ENCODE measurements at places on chromosomes 12 and 14.

DNA sequence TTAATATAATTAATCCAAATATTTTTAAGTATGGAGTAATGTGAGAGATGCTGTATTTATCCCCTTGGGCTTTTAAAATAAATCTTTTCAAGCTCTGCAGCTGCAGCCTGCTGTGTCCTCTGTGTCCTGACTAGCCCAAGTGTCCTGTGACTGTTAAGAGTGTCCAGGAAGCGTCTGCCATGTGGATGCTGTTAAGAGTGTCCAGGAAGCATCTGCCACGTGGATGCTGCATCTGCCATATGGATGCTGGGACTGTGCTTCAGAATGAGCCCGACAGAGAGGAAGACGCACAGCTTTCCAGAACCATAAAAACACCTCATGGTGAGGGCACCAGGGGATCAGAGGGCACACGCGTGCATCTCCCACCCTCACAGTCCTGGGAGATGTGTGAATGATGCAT is 307.2 kb downstream of the ADGRD1 start:
- DNase-seq = no peak

- peak; percentile 18 for DNase-seq
Measured at GRCh38 chr12:47079981-47080724, 394 bp upstream of the AMIGO2 start.

DNA sequence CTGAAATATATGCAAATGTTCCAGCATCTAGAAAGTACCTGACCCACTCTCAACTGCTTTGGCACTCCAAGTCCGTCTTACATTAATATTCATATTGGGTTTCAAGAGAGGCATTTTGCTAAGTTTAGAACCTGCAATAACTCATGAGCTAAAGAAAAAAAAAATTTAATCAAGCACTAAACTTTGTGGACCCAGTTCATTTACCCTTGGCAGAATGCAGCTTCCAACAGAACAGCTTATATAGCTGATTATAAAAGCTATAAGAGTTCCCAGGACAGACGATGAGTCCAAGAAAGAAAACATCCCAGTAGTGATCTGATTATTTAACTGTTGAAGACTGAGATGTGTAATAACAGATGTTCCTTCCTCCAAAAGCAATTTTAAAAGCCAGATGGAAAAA is 592.0 kb downstream of the KCNH5 start:
- no peak for DNase-seq

DNA sequence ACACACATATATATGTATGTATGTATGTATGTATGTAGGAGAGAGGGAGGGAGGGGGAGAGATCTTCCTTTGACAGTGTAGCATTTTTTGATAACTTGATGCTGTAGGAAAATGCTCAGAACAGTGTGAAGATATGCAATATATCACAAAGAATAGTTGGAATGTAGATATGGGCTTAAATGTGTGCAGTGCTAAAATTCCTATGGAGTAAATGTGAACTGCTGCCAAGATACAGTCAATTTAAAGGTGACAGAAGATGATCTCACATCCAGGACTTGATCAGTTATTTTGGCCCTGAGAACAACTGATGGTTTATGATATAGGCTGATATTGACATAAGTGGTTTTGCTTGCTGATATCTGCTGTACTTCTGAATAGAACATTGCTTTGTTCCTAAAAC is 84.2 kb downstream of the DAAM1 start:
- no peak for DNase-seq

- DNase-seq = no peak
Measured at GRCh38 chr12:117835156-117835555, 133.6 kb downstream of the KSR2 start.
